ENCODE measurements at places on chromosomes 4 and X.

GRCh38 chrX:104041003-104041402, 1.2 kb downstream of the H2BW2 start:
- no peaks in the 10 kb centered on the region for H3K27me3 ChIP-seq
- no peak overlapping the region for H3K4me3 ChIP-seq
- H3K27ac ChIP-seq: no peak overlapping the region
- H3K4me1 ChIP-seq: no peaks in the 10 kb centered on the region
- DNase-seq: no peak

DNA sequence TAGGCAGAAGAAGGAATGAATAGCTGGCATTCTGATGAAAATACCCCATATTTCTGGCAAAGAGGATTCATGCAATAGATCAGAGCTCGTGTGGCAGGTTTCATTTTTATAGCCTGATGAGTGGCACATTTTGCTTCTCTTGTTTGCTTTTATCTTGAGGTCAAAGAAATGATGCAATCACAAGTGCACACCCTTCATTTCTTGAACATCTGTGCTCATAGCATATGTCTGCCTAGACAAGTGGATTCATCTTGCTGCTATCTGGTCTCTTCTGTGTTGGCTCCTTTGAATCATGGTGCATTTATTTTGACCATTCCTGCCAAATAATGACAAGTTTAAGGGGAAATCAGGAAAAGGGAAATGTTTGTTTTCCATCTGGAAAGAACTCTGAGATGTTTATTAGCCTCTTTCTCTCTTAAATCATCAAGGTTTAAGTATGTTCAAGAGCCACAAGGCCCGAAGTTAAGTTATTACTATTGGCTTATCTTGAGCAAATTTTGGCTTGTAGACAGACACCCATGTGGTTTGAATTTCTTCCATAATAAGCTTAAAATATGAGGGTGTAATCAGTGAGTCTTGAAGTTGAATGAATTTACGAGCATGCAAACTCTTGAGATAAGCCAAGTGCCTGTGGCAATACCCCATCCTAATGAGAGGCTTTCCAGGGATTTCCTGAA, 59.3 kb upstream of the HS3ST1 start:
- H3K4me3 ChIP-seq: no peak overlapping the region
- no peak overlapping the region for H3K27ac ChIP-seq
- peaks cover 2% of the 10 kb centered on the region for H3K4me1 ChIP-seq
- H3K36me3 ChIP-seq: no peaks in the 10 kb centered on the region

GRCh38 chr4:19832411-19832810, 419.3 kb upstream of the SLIT2 start:
- no peaks in the 10 kb centered on the region for H3K4me1 ChIP-seq
- H3K36me3 ChIP-seq: no peaks in the 10 kb centered on the region
- H3K27ac ChIP-seq: no peak overlapping the region
- H3K27me3 ChIP-seq: no peaks in the 10 kb centered on the region
- no peak for DNase-seq
- no peak overlapping the region for H3K4me3 ChIP-seq

GRCh38 chr4:6622744-6623143, 17.7 kb upstream of the MRFAP1 start:
- DNase-seq: no peak
- H3K4me3 ChIP-seq: no peak overlapping the region
- no peak overlapping the region for H3K27ac ChIP-seq
- H3K36me3 ChIP-seq: no peaks in the 10 kb centered on the region
- H3K27me3 ChIP-seq: no peaks in the 10 kb centered on the region
- peaks cover 3% of the 10 kb centered on the region for H3K4me1 ChIP-seq

GRCh38 chr4:47827343-47828047, 10.4 kb downstream of the CORIN start:
- no peak overlapping the region for H3K27ac ChIP-seq
- no peaks in the 10 kb centered on the region for H3K4me1 ChIP-seq
- no peak for DNase-seq
- no peaks in the 10 kb centered on the region for H3K27me3 ChIP-seq
- H3K4me3 ChIP-seq: no peak overlapping the region
- H3K36me3 ChIP-seq: no peaks in the 10 kb centered on the region

DNA sequence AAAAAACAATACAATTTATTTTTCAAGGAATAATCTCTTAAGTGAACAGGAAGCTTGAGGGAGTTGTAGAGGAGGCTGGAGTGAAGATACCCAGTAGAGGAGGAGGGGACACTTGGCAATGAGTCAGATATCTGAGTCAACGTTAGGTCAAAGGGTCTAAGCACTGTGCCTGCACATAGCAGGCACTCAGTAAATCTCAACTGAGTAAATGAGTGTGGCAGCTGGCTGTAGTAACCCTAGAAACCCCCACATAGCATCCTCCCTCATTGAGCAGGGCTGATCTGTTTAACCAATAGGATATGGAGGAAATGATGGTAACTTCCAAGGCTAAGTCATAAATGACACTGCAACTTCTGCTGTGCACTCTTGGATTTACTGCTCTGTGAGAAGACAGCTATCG, 186.0 kb upstream of the FAM241A start:
- H3K27me3 ChIP-seq: no peaks in the 10 kb centered on the region
- no peak for DNase-seq
- no peaks in the 10 kb centered on the region for H3K36me3 ChIP-seq
- H3K4me1 ChIP-seq: no peaks in the 10 kb centered on the region
- H3K27ac ChIP-seq: no peak overlapping the region
- no peak overlapping the region for H3K4me3 ChIP-seq

GRCh38 chr4:161555689-161556660, 607.8 kb downstream of the FSTL5 start:
- H3K4me1 ChIP-seq: no peaks in the 10 kb centered on the region
- no peaks in the 10 kb centered on the region for H3K36me3 ChIP-seq
- no peak for DNase-seq

GRCh38 chr4:180665481-180665880, 1577.7 kb upstream of the TENM3 start:
- DNase-seq: no peak
- H3K27me3 ChIP-seq: no peaks in the 10 kb centered on the region
- no peak overlapping the region for H3K27ac ChIP-seq

DNA sequence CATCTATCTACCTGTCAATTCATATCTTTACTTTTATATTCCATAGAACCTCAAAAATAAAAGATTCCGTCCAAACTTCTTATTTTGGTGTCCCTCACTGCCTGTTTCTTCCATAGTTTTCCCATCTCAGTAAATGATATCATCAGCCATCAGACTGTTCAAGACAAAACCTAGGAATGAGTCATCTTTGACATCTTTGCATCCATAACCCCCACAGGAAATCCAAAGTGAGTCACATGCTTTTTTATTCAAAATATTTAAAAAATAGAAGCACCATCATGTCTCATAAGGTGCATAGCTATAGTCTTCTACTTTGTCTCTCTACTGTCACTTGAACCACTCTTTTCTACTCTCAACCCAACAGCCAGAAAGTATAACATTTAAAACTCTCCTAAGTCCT, 29.9 kb upstream of the CXXC4 start:
- no peak for DNase-seq
- H3K4me1 ChIP-seq: no peaks in the 10 kb centered on the region
- H3K36me3 ChIP-seq: no peaks in the 10 kb centered on the region
- H3K27me3 ChIP-seq: no peaks in the 10 kb centered on the region
- no peak overlapping the region for H3K27ac ChIP-seq
- no peak overlapping the region for H3K4me3 ChIP-seq

Measured in ovary (tissue), 10 donors.